NCI-H2107 (cell line): ENCODE measurements at places on chromosomes 4 and X.

DNA sequence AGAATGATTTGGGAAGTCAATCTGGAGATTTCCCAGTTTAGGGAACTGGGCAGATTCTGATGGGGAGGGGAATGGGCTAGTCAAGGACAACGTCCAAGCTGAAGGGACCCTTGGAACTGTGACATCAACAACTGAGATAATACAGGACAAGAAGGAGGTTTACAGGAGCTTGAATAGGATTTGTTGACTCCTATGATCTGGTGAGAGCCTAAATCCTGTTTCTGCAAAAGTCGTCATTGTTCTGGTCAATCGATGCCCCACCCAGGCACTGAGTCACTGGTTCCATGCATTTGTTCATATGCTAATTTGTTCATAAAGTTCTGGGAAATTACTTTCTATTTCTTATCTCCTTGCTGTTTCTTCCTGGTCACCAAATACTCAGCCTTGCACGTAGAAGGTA is 15.3 kb upstream of the PDGFRA start:
- DNase-seq = no peak

GRCh38 chr4:82524570-82525152 is 37.1 kb downstream of the TMEM150C start:
- DNase-seq = no peak

GRCh38 chr4:133149932-133150471 is 908 bp downstream of the PCDH10 start:
- DNase-seq = no peak

DNA sequence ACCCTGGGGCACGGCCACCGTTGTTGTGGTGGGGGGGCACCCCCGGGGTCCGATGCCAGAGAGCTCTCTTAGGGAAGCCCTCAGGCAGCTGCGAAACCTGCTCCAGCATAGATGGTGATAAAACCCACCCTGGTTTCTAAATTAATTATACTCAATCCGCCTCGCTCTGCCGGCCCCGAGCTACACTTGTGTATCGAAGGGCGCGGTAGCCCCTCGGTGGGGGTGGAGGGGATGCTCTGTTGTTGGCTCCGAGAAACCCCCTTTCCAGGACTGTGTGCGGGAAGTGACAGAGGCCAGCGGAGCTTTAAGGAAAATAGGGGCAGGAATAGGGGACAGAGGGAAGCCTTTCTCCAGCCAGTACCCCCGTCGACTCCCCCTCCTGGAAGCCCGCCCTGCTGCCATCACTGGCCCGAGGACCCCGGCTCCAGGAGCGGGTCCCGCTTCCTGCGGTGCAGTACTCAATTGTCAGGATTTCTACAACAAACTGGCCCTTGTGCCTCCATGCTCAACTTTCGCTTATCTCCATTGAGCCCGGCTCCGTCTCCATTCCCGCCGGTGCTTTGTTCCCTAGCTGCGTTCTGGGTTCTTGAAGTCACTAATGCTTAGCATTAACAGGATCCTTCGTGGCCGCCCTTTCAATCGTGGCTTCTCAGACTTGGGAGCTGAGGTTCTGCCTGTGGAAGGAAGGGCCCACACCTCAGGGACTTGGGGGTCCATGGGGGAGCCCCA is 408.2 kb downstream of the BCOR start:
- no peak for DNase-seq

- DNase-seq = no peak
These were observed 76.1 kb downstream of the SORBS2 start for GRCh38 chr4:185735866-185736400.

- DNase-seq = no peak
These were observed 286.4 kb downstream of the USP46 start for GRCh38 chr4:52372747-52373146.

DNA sequence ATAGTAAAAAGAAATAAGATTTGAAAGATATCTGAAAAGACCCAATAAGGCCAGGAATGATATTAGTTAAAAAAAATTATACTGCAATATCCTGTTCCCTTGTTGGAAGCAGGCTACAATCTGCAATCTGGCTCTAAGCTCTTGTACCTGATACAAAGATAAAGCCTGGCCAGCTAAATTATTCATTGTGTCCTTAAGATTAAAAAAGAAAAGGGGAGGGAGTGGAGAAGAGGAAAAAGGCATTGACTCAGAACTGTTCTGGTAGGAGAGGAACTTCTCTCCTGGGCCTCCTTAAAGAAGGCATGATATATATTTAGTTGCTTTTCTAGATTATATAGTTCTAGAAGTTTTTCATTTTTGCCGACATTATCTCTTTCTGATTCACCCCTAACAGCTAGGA is 46.7 kb downstream of the IRF2 start:
- no peak for DNase-seq

- no peak for DNase-seq
These were observed 4.6 kb downstream of the MAGIX start for GRCh38 chrX:49166914-49167739.

- no peak for DNase-seq
These were observed 38.3 kb downstream of the MECP2 start for GRCh38 chrX:154059231-154059630.

- DNase-seq = no peak
These were observed 69.2 kb downstream of the STK32B start for GRCh38 chr4:5120468-5120867.

- DNase-seq = no peak
These were observed 36.9 kb downstream of the NR3C2 start for GRCh38 chr4:148405161-148405893.

- DNase-seq = peak; percentile 45
These were observed 21.0 kb upstream of the BCORL1 start for GRCh38 chrX:129961180-129962083.

DNA sequence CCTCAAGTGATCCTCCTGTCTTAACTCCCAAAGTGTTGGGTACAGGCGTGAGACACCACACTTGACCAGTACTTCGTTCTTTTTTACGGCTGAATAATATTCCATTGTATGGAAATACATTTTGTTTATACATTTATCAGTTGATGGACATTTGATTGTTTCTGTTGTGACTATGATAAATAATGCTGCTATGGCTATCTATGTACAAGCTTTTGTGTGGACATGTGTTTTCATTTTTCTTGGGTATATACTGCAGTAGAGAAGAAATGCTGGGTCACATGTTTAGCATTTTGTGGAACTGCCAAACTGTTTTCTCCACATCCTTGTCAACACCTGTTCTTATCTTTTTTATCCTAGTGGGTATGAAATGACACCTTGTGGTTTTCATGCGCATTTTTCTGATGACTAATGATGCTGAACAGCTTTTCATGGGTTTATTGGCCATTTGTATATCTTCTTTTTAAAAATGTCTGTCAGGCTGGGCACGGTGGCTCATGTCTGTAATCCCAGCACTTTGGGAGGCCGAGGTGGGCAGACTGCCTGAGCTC is 37.3 kb downstream of the SAT1 start:
- DNase-seq = peak; percentile 8

GRCh38 chr4:98908182-98908581 is 20.8 kb downstream of the EIF4E start:
- no peak for DNase-seq

DNA sequence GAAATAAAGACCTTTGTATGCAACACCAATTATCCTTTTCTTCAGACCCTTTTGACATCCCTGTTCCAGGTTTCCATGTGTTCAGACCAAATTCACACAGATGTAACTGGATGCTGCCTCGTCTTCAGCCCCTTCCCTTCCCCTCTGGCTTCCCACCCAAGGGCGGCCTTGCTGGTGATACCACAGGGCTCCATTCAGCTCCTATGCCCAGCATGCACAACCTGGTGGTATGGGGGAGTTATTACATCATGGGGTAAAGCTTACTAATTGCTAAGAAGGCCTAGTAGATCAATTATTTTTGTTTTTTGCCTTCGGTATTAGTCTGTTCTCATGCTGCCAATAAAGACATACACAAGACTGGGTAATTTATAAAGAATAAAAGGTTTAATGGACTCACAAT is 317.0 kb upstream of the CXXC4 start:
- DNase-seq = no peak

- no peak for DNase-seq
These were observed 76.8 kb upstream of the GC start for GRCh38 chr4:71860643-71861042.

- DNase-seq = no peak
These were observed 399.0 kb downstream of the GBA3 start for GRCh38 chr4:23091711-23092110.

GRCh38 chrX:17968367-17968766 is 107.3 kb upstream of the RAI2 start:
- DNase-seq = peak; percentile 63

DNA sequence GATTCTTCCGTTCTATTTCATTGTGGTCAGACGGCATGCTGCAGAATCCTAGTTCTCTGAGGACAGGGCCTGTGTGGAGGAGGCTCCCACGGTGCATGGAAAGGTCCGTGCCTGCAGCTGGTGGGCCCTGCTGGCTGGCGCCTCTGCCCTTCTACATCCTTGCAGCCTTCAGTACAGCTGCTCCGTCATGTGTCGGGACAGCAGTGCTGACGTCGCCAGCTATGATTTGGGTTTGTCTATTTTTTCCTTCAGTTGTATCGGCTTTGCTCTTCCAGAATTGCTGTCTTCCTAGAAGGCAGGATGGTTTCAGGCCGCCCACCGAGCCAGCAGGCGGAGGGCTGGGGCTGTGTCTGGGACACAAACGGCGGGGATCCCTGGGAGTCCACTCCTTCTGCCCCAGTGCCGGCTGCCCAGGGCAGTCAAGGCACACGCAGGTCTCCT is 32.1 kb upstream of the CPLX1 start:
- no peak for DNase-seq

GRCh38 chrX:143319526-143319925 is 197.7 kb downstream of the SPANXN3 start:
- no peak for DNase-seq

- DNase-seq = no peak
These were observed 32.1 kb upstream of the VEGFD start for GRCh38 chrX:15416133-15416993.

- no peak for DNase-seq
These were observed 82.4 kb upstream of the PACRGL start for GRCh38 chr4:20617678-20618396.

DNA sequence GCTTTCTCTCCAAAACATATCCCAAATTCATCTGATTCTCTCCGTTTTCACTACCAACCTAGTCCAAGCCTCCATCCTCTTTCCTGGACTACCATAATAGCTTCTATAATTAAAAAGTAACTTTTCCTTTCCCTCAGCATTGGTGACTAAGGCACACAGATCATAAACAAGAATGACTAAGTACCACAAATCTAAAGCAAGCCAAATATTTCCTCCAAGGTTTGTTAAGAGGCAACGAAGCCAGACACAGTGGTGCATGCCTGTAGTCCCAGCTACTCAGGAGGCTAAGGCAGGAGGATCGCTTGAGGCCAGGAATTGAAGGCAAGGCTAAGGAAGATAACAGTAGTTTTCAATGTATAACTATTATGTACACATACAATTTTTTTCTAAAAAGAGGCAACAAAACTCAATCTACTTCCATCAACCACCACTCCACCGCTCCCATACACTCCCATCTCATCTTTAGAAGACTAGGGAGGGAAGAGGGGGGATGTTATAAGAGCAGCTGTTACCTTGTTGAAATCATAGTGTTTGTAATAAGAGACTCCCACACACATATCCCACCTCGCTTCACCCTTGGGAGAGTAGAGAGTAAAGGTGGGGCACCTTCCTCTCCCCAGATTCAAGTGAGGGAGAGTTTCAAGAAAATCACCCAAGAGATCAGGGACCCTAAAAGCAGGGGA is 4.2 kb upstream of the JCHAIN start:
- DNase-seq = no peak

DNA sequence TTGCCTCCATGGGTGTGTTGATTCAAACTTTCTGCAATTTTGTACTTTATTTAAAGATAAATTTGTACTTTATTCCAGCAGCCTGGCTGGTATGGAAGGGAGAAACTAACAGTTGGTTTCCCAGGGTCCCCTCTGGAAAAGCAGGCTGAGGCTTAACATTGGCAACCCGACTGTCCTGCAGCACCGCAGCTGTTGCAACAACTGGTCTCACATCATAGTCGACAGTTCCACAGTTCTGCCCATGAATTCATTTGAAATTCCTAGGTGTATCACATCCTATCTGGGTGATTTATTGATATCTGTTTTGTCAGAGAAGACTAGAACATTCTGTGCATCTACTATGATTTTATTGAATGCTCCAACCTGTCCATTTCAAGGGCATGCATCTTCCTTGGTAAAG is 98.8 kb upstream of the GATB start:
- no peak for DNase-seq

- DNase-seq = no peak
These were observed at the start of gene C1QTNF7 for GRCh38 chr4:15427701-15428100. TSS of gene C1QTNF7 (plus strand) at chr4:15428033. CDS start at chr4:15435744, 7,711 bp downstream.

DNA sequence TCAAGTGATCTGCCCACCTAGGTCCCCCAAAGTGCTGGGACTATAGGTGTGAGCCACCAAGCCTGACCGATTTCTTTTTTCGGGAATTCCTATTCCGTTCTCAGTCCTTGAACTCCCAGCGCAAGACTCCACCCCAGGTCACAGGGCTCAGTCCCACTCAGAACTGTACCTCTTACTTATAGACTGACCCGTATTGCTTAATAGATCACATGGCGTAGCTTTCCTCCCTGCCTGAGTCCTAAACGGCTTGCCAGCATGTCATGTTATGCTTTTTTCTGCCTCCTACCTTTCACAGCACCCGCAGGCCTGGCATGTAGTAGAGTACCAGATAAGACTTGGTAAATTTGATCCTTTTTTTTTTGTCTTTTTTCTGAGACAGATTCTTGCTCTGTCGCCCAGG is 22.4 kb downstream of the SAT1 start:
- no peak for DNase-seq

DNA sequence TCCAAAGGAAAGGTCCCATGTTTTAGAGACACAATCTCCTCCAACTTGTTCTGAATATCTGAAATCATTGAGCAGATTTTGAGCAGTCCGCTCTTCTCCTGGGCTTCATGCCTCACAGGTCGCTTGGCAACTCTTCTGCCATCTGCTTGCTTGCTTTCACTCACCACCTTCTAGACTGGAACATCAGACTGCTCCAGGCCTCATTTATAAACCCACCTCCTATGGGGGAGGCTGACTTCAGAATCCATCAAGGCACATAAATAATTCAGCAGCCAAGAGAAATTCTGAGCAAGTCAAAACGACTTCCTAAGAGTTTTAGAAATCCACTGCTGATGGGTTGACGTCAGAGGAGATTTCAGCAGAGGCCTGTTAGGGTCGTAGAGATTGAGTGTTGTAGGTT is 64.1 kb downstream of the FAM184B start:
- no peak for DNase-seq

DNA sequence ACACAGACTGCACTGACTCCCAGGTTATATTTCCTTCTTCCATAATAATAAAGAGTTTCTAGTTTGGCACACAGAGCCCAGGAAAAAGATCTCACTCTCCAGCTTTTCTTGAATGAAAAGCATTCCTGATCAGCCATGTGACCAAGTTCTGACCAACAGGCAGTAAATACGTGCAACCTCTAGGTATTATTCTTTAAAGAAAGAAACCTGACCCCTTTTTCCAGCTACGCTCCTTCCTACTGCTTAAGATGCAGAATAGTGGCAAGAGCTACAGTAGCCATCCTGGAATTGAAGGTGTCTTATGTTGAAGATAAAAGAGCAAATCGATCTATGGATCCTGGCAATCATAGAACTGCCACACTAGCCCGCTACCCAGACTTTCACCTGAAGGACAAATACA is 76.7 kb downstream of the LRBA start:
- no peak for DNase-seq
